ENCODE measurements at places on chromosomes 2 and 18.

DNA sequence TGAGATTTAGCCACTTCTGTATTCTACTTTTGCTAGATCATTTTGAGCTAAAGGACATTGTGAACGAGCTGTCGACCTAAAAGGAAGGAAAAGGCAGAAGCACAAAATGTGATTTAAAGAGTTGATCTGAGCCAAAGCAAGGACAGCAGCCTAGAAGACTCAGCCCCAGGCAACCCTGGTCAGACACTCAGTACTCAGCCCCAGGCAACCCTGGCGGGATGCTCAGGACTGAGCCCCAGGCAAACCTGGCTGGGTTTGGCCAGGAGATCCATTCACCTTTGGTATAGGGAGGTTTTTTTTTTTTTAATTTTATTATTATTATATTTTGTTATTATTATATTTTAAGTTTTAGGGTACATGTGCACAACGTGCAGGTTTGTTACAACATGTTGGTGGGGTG is 34.3 kb upstream of the PXDN start:
- DNase-seq, result no peak

GRCh38 chr2:88542668-88543067 is 84.6 kb downstream of the EIF2AK3 start:
- DNase-seq, result no peak

GRCh38 chr18:56083097-56083521 is 495.1 kb upstream of the TCF4 start:
- no peak for DNase-seq

DNA sequence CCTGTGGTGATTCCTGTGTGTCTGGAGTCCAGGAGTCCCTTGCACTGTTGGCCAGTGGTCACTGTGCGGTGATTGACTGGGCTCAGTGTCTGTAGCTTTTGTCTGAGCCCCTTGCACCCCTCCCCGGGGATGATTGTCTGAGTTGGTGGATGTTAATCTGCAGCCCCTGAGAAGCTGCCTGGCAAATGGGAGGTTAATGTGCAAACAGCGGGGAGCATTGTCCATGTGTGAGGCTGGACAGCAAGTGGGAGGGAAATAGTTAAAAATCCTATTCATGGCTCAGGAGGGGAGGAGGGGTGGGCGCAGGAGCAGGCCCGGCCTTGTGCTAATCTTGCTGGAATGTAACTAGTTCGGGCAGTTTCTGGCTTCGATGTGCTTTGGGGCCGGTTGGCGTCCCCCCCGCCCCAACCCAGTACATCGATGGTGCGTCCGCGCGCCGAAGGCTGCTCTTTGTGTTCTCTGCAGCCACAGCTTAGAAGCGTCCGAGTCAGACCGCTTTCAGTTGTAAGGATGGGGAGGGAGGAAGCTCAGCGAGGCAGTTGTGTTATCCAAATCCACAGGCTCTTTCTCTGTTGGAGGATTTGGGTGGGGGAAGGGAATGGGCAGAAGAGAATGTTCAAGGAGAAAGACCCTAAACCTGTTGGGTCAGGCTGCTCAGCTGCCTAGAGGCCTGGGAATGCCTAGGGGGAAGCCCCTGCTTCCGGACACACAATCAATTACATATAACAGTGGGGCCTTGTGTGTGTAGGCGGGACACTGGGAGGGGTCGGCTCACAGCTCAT is 71.8 kb downstream of the TGOLN2 start:
- no peak for DNase-seq

GRCh38 chr2:132999421-132999820 is 329.4 kb upstream of the LYPD1 start:
- DNase-seq, result no peak

Data from omental fat pad (tissue), 4 donors.